ENCODE measurements at places on chromosomes 6 and 20. TPM values are rescaled to one million over a fixed set of nuclear protein-coding genes. Genes with fewer than 3 reads are reported as not detected.
A peak's percentile ranks its signal among the peaks of the same experiment; 100 is the strongest.

Gene TEAD3
- 22.5 TPM for polyA plus RNA-seq

Gene EPHA7
- polyA plus RNA-seq = not detected

Gene BMP6
- polyA plus RNA-seq = 0.06 TPM

Gene EYA2
- polyA plus RNA-seq = 1.5 TPM

Gene SIRPG
- polyA plus RNA-seq = not detected

Gene MEP1A
- not detected for polyA plus RNA-seq

Gene SRMS
- not detected for polyA plus RNA-seq

Gene EMILIN3
- 0.27 TPM for polyA plus RNA-seq

DNA sequence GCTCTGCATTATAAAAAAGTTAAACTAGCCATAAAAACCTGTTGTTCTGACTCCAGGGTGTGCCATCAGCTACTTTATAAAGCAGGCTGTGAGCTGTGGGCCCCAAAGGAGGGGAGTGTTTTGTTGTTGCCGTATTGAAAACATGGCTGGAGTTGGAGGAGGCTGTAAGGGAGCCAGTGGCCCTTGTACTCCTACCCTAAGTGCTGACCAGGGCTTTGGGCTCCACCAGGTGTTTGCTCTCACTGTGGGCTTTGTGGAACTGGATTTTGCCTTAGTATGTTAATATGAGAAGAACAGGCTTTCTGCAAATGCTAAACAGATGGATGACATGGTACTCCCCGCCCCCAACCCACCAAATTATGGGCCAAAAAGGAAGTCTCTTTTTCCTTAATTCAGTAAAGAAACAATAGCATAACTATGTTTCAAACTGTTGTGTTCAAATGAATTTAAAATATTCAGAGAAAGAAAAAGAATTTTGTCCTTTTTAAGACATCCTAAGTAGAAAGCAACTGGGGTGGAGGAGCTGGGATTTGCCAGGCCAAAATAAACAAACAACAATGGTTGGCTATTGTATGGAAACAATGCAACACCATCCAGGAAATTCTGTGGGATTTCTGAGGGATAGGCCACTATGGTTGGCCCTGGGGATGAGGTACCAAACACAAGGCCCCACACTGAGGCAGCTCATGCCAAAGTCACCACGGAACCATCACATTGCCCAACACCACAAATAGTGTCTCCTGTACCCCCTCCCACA lies 63.3 kb downstream of the PLCG1 start:
- no peak for DNase-seq

DNA sequence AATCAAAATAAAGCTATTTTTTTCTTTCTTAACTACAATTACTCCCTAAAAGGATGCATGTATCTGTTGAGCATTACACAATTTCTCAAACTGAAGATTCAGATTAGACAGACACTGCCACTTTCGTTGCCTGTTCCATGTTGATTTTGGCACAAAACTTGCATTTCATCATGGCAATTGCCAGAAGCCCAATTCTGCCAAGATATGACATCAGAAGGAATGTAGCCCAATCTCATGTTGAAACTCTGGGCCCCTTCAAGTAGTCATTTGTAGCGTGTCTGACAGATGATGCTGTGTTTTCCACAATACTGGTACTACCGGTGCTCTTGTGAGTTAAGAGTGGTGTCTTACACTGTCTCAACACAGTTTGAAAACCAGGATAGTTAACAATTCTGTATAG lies 705.4 kb downstream of the PTPRT start:
- DNase-seq = no peak

DNA sequence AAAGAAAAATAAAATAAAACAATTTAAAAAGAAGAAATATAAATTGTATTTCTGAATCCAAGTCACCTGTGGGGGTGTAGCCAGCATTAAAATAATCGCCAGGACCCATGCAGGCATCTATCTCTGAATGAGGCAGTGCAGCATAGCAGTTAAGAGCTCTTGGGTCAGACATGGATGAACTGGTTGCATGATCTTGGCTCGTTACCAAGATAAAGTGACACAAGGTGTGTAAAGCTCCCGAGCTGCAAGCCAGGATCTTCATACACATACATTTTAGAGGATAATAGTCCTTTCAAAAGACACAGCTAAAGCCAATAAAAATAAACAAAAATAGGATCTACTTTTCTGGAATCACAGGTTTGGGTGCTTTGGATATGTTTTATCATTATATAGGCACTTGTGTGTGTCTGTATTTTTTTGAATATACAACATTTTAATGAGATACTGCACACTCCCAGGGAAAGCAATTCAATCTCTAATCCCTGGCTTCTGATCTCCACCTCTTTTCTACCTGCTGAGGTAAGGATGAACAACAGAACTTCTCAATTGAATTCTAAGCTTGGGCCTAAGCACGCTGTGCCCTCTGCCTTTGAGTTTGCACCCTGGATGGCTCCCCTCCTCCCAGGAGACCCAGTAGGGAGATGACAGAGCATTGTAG lies 8.9 kb downstream of the TRIM10 start:
- DNase-seq = no peak

DNA sequence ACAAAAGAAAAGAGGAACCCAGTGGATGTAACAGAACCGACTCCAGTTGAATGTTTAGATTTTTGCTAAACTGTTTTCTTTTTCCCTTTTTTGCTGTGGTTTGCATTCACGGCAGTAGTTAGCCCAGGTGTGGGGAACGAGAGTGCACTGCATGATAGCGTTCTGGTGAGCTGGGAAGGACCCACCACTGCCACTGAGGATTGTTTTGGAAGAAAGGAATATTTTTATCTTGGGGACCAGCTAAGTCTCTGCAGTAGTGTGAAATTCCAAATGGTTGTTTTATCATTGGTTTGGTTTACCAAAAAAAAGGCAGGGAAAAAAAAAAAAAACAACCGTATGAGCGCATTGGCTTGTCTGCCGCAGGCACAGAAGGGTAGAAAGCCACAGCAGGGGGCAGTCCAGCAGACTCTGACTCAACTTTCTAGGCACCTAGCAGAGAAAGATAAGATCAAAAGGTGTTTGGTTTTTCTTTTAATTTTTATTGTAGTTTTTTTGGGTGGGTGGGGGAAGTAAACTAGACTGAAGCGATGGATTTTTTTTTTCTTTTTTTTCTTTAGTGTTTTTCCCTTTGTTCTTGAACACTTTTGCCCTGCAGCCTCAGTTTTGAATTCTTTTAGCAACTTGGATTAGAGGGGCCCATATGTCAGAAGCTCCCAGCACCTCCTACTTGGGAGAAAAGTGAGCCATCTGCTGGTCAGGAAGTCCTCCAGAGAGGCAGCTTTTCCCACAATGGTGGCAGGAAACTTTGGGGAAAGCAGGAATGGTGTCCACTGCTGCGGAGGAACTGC lies 13.5 kb upstream of the RAB5IF start:
- no peak for DNase-seq

DNA sequence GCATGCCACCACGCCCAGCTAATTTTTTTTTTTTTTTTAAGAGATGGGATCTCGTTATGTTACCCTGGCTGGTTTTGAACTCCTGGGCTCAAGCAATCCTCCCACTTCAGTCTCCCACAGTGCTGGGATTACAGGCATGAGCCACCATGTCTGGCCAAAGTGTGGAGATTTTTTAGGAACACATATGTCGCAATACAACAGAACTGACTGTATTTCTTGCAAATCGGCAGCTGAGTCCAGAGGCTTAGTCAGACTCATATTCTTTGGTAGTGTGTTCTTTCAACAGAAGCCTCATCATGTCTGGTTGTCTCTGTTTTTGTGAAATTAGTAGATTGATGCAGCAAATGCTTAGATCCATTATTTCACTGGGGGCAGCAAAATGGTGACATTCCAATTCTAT lies 23.9 kb upstream of the CD164 start:
- DNase-seq = no peak

- no peak for DNase-seq
Observed at GRCh38 chr6:110490110-110490509, 13.7 kb upstream of the SLC22A16 start.

DNA sequence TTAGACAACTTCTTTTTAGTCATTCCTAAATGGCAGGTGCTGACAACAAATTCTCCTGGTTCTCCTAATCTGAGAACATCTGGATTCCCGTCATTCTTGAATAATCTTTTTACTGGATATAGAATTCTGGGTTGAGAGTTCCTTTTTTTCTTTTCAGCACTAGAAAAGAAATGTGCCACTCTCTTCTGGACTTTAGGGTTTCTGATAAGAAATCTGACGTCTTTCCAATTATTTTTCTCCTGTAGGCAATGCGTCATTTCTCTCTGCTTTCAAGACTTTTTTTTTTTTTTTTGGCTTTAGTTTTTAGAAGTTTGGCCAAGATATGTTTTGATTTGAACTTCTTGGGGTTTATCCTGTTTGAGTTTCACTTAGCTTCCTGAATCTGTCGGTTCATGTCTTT lies 66.1 kb upstream of the RNF24 start:
- no peak for DNase-seq

GRCh38 chr20:45969712-45970634 lies 2.0 kb downstream of the ZNF335 start:
- no peak for DNase-seq

DNA sequence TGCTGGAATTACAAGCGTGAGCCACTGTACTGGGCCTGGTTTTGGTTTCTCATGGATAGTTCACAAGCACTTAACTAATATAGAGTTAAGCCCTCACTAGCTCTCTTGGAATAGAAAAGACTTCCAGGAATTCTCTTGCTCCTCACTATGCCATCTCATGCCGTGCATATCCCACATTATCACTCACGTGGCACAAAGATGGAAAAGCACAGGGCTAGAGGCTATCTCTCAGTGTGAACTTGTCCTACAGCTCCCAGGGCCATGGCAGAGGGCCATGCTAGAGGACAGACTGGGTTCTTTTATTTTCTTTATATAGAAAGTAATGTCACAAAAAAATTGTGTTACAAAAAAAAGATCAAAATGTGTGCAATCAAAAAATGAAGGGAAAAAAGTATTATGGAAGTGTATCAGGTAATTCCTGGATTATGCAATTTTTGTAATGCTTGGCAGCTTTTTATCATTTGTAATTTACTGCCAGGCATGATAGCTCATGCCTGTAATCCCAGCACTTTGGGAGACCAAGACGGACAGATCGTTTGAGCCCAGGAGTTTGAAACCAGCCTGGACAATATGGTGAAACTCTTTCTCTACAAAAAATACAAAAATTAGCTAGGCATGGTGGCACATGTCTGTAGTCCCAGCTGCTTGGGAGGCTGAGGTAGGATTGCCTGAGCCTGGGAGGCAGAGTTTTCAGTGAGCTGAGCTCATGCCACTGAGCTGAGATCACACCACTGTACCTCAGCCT lies 6.4 kb upstream of the SLC2A12 start:
- DNase-seq = no peak

- DNase-seq = no peak
Observed at GRCh38 chr6:112253841-112254816, at the start of gene LAMA4. Gene LAMA4 (minus strand): TSS chr6:112254567. CDS start chr6:112254150, 417 bp downstream.

DNA sequence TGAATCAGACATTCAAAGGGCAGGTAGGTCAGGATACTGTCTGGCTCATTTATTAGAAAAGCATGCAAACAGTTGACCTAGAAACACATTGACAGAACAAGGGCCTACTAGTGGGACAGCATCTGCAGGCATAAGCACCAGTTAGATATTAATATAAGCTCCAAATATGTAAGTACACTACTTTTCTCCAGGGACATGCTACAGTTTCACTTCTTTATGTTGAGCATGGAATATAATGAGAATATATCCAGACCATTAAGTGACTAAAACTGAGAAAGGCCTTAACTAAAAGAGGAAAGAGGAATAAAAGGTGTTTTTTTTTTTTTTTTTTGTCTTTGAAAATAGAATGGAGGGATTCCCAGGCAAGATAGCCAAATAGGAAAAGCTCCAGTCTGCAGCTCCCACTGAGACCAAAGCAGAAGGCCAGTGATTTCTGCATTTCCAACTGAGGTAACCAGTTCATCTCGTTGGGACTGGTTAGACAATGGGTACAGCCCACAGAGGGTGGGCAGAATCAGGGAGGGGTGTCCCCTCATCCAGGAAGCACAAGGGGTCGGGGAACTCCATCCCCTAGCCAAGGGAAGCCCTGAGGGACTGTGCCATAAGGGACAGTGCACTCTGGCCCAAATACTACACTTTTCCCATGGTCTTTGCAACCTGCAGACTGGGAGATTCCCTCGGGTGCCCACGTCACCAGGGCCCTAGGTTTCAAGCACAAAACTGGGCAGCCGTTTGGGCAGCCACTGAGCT lies 251.6 kb downstream of the PHF3 start:
- DNase-seq = no peak

DNA sequence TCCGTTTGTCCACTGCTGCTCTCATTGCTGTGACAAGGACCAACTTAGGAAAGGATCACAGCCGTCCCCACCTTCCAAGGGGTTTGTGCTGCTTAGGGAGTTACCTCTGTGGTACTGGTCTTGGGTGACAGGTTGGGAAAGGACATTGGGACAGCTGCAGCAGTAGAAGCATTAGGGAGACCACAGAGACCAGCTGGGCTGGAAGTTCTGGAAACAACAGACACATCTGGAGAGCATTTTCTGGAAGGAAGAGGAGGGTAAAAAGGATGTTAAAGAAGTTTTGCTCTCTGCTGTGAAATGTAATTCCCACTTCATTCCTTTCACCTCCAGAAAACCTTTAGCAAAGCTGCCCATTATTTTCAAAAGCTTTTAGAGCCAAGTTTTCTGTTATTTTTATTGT lies 304.2 kb downstream of the LRFN2 start:
- DNase-seq = no peak

GRCh38 chr20:5126512-5127203 lies at the start of gene CDS2:
Gene CDS2 (plus strand): TSS chr20:5127008. CDS start chr20:5127093, 85 bp downstream.
- DNase-seq = peak; percentile 92

DNA sequence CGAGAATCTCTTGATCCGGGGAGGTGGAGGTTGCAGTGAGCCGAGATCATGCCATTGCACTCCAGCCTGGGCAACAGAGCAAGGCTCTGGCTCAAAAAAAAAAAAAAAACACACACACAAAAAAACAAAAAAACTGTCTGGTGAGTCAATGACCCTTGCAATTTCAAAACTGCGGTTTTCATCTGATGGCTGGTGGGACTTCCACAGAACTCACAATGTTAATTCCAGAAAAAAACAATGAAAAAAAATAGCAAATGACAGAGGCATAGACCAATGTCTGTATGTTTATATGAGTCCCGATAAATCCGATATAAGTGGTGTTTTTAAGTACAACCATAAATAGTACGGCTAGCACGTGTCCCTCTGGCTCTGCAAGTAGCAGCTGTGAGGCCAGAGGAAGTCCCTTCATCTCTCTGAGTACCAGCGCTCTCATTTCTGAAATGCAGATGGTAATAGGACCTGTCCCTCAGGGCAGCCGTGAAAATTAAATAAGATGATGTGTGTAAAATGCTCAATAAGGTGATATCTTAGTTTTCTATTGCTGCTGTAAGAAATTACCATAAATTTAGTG lies 21.9 kb upstream of the PTPN1 start:
- no peak for DNase-seq

DNA sequence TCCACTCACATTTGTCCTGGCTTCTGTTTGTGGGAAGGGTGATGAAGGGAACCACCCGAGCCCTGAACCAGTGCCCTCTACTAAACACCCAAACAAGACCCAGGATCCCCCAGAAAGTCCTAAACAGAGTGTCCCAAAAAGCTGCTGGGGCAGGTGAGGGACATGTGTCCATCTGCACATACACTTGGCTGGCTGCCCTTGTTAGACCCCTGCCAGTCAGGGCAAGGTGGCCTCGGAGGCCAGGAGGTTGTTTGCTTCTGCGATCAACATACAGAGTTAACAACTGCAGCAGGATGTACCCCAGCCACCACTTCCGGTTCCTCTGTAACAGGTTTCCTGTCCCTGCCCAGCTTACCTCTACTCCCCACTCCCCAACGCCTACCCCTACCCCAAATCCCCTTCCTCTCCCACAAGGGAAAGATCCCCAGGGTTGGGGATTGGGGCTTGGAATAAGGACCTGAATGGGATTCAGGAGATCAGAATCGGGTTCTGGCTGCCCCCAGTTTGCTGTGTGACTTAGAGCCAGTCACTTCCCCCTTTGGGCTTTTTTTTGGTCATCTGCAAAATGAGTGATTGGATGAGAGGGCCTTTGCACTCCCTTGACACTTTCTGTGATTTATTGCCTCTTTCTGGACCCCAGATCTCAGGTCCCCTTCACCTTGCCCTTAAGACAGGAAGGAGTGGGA lies 13.9 kb downstream of the DEF6 start:
- no peak for DNase-seq

Measured in BJ (cell line).